ENCODE measurements at places on chromosomes 11 and 22.
A peak's percentile ranks its signal among the peaks of the same experiment; 100 is the strongest.

- DNase-seq = no peak
These were observed 408.3 kb upstream of the CADM1 start for GRCh38 chr11:115912484-115912945.

- no peak for DNase-seq
These were observed 92.3 kb downstream of the GAB2 start for GRCh38 chr11:78325274-78325781.

DNA sequence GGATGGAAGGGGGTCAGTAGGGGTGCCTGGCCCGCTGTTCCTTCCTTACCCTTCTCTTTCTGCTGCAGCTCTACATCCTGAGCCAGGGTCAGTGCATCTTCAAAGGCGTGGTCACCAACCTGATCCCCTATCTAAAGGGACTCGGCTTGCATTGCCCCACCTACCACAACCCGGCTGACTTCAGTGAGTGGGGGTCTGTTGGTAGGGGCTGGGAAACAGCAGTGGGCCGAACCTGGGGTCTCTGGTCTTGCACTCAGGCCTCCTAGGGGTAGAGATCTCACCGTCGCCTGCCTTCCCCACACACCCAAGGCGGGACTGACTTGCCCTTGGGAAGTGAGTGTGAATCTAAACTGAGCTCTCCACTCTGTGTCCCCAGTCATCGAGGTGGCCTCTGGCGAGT lies 7.6 kb downstream of the ABCG4 start:
- DNase-seq = no peak

DNA sequence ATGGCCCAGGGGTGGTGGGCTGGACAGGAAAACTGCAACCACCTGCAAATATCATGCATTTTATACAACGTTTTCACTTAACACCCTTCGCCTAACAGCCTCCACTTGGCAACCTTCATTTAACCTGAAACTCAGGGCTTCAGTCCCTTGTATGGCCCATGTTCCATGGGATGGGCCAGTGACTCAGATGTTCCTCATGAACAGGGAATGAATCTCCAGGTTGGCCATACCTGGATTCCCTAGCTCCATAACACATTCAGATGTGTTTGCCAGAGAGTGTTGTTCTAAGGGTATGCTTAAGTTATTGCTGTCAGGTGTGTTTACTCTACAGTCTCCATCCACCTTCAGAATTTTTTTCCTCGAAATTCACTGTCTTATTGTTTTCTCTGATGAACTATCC lies 316.9 kb downstream of the JRKL start:
- no peak for DNase-seq

DNA sequence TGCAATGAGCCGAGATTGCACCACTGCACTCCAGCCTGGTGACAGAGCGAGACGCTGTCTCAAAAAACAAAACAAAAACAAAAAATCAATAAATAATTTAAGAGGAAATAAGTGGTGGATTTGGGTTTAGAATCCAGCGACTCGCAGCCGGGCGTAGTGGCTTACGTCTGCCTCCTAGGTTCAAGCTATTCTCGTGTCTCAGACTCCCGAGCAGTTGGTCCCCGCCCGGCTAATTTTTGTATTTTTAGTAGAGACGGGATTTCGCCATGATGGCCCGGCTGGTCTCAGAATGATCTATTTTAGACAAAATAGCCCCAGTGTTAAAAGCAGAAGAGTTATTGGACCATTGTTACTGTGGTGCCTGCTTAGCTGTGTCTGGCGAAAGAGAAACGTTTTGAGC lies 29.8 kb downstream of the SNU13 start:
- no peak for DNase-seq

GRCh38 chr11:117657794-117658193 lies 139.2 kb downstream of the DSCAML1 start:
- peak; percentile 76 for DNase-seq

- DNase-seq = no peak
These were observed 1.1 kb upstream of the SLC35F2 start for GRCh38 chr11:107859459-107860239.

GRCh38 chr11:108733479-108734116 lies 68.7 kb downstream of the DDX10 start:
- DNase-seq = peak; percentile 8

DNA sequence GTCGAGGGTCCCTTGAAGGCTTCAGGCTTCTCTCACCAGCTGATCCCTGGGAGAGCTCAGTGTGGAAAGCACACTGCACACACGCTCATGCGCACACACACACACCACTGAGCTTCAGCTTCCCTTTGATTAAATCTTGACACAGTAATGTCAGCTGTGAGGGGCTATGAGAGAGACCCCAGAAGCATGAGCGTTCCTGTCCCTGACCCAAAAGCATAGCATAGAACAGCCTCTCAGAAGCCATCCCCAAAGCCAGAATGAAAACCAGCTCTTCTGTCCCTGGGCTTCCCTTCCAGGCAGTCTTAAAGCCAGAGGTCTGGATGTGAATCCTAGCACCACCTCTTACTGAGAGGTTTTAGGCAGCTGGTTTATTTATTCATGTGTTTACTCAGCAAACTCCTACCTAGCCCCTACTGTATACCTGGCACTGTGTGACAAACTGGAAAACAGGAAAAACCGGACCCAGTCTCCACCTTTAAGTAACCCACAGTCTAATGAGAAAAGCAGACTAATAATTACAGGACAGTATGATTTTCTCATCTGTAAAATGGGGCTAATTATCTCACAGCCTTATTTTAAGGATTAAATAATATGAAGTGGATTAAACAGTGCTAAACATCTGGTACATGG lies 15.9 kb downstream of the GALNT18 start:
- DNase-seq = no peak

- DNase-seq = no peak
These were observed 34.5 kb upstream of the TH start for GRCh38 chr11:2205981-2206690.

- DNase-seq = no peak
These were observed 73.6 kb upstream of the MYO18B start for GRCh38 chr22:25668437-25668836.

DNA sequence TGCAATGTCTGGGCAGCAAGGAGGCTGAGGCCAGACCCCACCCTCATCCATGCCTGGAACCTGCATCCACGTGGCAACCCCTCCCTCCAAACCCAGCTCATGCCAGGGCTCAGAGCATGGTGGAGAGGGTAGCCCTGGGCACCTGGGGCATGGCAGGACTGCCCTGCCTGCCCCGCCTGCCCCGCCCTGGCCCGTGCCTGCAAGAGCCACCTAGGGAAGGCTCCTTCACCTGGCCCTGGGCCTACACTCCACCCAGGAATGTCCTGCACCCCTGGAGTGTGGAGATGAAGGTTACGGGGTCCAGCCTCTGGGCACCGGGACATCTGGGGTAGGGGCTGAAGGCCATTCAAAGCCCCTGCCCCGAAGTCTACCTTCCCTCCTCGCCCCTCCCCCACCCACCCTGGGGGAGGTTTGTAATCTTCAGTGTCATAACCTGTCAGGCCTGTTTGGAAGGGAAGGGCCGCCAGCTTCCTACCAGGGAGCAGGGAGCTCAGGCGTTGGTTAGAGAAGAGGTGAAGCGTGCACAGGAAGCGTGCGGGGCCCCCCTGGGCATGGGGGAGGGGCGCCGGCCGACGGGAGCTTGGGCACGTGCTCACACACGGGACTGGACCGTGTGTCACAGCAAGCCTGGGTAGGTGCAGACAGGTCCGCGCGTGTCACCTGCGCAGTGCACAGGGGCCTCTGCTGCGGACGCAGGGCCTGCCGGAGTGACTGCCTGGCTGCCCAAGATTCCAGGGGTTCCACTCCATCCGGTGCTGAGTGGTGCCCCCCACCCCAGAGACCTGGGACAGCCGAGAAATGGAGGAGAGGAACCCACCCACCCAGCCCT lies 30.7 kb upstream of the TH start:
- no peak for DNase-seq

GRCh38 chr11:86818462-86819192 lies 18.3 kb downstream of the PRSS23 start:
- peak; percentile 72 for DNase-seq

DNA sequence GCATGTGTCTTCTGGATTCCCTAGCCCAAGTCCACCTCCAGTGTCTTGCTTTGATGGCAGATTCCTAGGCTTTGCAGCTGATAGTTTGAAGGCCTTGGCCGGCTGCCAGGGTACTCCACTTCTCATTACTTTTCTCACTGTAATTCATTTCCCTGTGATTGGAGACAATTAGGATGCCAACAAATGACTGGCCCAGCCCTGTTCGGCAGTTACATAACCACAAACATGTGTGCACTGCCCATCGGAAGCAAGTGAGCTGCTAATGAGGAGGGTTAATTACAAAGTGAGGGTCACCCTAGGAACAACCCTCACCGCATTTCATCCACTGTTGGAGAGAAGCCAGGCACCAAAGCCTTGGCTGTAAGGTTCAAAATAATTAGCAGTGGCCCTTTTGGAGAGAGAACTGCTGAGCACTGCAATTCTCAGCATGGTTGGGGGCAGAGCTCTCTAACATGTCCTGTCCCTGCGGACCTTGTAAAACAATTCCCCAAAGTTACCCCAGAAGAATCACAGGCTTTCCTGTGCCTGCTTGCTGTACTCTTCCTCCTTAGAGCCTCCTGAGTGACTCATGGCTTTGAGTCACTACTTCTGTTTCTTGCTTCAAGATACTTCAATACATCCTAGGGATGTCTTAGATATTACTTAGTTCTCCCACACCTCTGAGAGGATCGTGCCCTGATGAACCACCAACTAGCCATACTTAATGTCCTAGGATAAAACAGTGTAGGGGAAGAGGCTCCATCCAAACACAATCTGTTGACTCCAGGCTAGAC lies 109.7 kb upstream of the GALNT18 start:
- no peak for DNase-seq
